ENCODE measurements at places on chromosomes 7 and 10. TPM values are rescaled to one million over a fixed set of nuclear protein-coding genes. Genes with fewer than 3 reads are reported as not detected.

GRCh38 chr7:39301543-39301942 lies 264.7 kb upstream of the YAE1 start:
- H3K4me1 ChIP-seq, result no peaks in the 10 kb centered on the region
- H3K36me3 ChIP-seq, result no peaks in the 10 kb centered on the region
- DNase-seq, result no peak

DNA sequence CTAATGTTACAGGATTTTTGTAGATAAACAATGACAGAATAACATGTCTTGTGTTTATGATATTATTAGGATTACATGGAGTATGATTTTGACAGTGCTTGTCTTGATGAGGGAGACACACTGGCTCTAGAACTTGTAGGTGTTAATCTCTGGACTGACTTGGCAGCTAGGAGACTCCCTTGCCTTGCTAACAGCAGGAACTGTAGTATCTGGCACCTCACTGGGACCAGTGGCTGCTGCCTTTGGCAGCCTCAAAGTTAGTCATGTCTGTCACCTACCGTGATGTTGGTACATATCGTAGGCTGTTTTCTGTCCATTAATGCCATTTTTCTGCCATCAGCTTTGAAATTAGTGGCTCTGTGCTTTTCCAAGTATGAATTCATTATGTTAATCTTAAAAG lies 261.5 kb downstream of the CDK14 start:
- no peaks in the 10 kb centered on the region for H3K4me1 ChIP-seq
- no peaks in the 10 kb centered on the region for H3K36me3 ChIP-seq
- DNase-seq, result no peak
- no peak overlapping the region for H3K27ac ChIP-seq
- no peaks in the 10 kb centered on the region for H3K27me3 ChIP-seq

HSPA12A gene
- total RNA-seq, result not detected

GRCh38 chr10:102931643-102932042 lies 13.5 kb downstream of the CNNM2 start:
- peaks cover 23% of the 10 kb centered on the region for H3K4me1 ChIP-seq
- H3K4me3 ChIP-seq, result no peak overlapping the region
- H3K27ac ChIP-seq, result no peak overlapping the region
- H3K27me3 ChIP-seq, result no peaks in the 10 kb centered on the region
- no peak for DNase-seq

DNA sequence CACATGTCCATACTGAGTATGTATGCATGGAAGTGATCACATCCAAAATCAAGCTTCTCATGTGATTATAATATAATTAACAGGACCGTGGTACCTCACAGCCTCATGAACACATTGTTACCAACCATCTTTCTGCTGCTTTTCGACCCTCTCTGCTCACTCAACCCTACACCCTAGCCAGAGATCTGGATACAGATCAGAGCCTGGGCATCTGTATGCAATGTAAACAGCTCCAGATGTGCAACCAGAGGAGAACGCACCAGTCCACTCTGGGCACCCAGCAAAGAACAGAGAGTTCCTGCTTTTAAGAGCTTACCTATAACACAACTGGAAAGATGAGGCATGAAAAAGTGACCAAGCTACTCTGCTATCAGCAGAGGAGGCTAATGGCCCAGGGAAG lies 145.1 kb downstream of the FGFR2 start:
- no peak for DNase-seq
- H3K36me3 ChIP-seq, result no peaks in the 10 kb centered on the region
- no peak overlapping the region for H3K27ac ChIP-seq
- no peak overlapping the region for H3K4me3 ChIP-seq
- no peaks in the 10 kb centered on the region for H3K4me1 ChIP-seq
- H3K27me3 ChIP-seq, result no peaks in the 10 kb centered on the region

PDE1C gene
- not detected for total RNA-seq

CAMK2B gene
- total RNA-seq, result not detected

SLC12A9 gene
- 74.7 TPM for total RNA-seq

GRCh38 chr10:70693619-70694335 lies 21.5 kb downstream of the ADAMTS14 start:
- H3K27me3 ChIP-seq, result no peaks in the 10 kb centered on the region
- no peak for DNase-seq
- H3K4me1 ChIP-seq, result peaks cover 2% of the 10 kb centered on the region
- no peaks in the 10 kb centered on the region for H3K36me3 ChIP-seq
- no peak overlapping the region for H3K4me3 ChIP-seq

- peaks cover 12% of the 10 kb centered on the region for H3K27me3 ChIP-seq
- H3K4me3 ChIP-seq, result no peak overlapping the region
Measured at GRCh38 chr10:44745920-44746319, 165.2 kb upstream of the TMEM72 start.

DNA sequence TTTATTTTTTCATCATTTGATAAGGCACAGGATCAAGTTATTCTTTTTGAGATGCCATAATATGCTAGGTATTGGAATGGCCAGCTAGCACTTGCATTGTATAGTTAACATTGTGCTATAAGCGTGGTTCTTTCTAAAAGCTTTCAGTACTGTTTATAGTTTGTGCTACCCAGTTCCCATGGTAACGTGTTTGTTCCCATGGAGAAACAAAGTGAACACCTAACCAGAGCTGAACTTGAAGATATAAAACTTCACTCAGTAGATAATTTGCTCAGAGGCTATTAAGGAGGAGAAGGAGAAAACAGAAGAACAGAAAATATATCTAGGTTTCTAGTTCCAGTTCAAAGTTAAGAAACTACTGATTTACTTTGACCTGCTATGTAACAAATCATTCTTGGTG lies 23.6 kb upstream of the ITGB8 start:
- no peaks in the 10 kb centered on the region for H3K4me1 ChIP-seq
- H3K36me3 ChIP-seq, result no peaks in the 10 kb centered on the region
- H3K27ac ChIP-seq, result no peak overlapping the region
- no peak overlapping the region for H3K4me3 ChIP-seq
- no peak for DNase-seq

All from naive thymus-derived CD8-positive, alpha-beta T cell (primary cell).